ENCODE measurements at places on chromosomes 3 and 15.

GRCh38 chr3:59422312-59422711 lies 372.5 kb upstream of the CFAP20DC start:
- DNase-seq: no peak

DNA sequence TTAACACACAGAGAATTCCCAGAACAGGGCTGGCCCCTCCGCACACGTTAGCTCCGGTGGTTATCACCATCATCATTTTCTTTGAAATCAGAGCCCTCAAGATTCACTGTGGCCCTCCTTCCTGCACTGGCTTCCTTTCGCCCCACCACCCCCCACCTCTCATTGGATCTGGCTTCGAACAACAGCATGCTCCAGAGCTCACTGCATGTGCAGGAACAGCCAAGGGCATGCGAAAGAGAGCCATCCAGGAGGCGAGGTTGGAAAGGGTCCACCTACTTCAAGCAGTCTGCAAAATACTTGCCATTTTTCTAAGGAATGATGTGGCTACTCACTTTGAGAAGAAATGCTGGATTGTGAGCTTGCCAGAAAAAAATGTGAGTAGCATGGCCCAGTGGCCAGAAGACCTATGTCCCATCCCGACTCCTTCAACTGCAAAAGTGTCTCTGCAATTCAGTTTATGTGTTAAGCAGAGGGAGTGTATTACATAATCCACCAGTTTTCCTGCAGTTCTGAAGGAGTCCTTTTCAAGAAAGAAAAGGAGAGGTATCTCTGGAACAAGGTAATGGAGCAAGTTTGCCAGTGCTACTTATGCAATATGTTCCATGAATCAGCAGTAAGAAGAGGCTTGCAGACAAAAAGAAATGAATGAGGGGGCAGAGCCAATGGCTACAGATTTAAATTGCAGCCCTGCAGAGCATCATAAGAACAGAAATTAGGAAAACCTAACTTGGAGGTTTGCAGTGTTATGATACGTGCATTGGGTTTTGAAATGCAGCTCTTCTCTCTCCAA lies 92.8 kb downstream of the OCA2 start:
- DNase-seq: no peak

DNA sequence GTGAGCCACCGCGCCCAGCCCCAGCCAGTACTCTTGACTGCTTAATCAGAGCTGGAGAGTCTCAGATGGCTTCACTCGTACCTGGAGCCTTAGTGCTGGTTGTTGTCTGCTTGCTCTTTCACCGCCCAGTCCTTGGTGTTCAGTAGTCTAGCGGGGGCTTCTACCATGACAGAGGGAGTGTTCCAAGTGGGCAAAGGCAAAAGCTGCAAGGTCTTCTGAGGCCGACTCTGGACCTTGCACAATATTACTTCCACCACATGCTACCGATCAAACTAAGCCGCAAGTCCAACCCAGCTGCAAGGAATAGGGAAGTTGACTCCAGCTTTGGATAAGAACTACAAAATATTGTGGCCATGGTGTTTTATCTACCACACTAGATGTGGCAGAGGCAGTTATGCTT lies 6.6 kb downstream of the PARL start:
- DNase-seq: no peak

DNA sequence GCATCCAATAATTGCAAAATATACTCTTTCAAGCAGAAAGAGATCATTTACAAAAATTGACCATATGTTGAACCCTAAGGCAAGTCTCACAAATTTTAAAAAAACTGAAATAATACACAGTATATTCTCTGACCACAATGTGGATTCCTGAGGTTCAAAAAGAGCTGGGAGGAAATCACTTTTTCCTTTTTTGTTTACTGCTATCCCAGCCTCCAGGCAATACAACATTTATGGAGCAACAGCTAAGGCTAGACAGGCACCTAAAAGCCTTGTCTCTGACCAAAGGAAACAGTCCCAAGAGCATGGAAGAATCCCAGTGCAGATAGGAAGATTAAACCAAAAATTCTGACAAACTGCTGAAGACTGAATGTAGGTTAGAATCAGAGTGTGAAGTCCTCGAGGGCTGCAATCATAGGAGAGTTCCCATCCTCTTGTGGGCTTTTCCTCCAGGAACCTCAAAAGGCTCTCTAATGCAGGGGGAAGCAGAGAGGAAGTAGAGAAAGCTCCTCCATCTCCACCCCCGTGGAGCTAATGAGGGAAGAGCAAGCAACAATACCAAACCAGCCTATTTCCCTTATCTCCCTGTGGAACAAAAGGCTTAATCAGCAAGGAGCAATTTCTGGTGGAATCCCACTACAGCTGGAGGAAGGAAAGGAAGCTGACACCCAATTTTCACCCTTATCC lies 57.0 kb downstream of the TMCC1 start:
- peak; percentile 12 for DNase-seq

- DNase-seq: no peak
Measured at GRCh38 chr15:51104512-51104911, 9.8 kb upstream of the TNFAIP8L3 start.
